ENCODE measurements at places on chromosomes 16 and 17.
A peak's percentile ranks its signal among the peaks of the same experiment; 100 is the strongest.

GRCh38 chr17:21382560-21383495 is 6.7 kb downstream of the KCNJ12 start:
- ATAC-seq, result no peak

DNA sequence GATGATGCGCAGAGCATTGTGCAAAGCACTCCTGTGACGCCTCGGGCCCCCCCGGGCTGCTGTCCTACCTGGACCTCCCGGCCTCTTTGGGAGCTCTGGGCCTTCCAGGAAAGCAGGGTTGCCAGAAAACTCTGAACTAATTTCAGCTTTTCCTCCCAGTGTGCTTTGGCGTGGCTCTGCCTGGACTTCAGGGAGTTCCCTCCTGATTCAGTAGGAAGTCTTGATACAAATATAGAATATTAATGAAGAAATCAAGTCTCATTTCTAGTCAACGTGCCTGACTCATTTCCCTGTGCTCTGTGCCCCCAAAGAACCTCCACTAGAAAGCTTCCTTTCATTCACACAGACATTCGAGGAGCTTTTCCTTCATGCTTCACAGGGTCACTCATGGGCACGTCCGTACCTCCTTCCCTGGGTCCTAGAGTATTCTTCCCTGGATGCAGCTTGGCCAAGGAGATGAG is 84.0 kb upstream of the NOL11 start:
- no peak for ATAC-seq

- ATAC-seq, result no peak
Measured at GRCh38 chr17:49776551-49777300, 11.8 kb upstream of the KAT7 start.

GRCh38 chr17:41486809-41487530 is 2.7 kb downstream of the KRT36 start:
- ATAC-seq, result peak; percentile 50

- peak; percentile 2 for ATAC-seq
Measured at GRCh38 chr17:32519228-32520103, 32.7 kb downstream of the CDK5R1 start.

- no peak for ATAC-seq
Measured at GRCh38 chr17:57338257-57338914, 82.1 kb downstream of the MSI2 start.

DNA sequence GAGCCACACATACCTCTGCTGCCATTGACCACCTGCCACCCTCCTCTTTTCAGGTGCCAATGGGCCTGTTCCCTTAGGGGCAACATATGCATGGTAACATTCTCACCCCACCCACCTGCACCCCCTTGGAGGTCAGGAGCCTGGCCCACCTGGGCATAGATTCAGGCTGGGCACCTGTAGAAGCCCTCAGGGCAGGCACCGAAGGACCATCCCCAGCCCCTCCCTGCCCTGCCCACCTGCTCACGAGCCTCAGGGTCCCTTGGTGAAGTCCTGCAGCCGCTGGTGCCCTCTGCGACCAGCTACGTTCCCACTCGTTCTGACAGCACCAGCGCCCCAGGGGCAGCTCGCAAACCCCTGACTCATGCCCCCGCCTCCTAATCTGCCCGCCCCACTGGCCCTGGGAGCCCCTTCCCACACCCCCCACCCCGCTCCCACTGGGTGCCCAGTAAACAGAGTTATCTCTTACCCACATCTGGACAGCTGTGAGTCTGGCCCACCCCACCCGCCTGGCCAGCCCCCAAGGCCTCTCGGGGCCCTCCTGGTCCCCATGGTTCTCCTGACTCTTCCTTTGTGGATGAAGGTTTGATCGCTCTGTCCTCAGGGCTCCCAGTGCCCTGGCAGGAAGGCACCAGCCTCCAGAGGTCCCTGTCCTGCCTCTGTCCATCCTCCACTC is at the start of gene SLC4A1:
Gene SLC4A1 (minus strand): TSS at position 318 of the 673 bp plus-strand sequence. CDS start 5,269 bp downstream, outside the sequence.
- ATAC-seq, result no peak

DNA sequence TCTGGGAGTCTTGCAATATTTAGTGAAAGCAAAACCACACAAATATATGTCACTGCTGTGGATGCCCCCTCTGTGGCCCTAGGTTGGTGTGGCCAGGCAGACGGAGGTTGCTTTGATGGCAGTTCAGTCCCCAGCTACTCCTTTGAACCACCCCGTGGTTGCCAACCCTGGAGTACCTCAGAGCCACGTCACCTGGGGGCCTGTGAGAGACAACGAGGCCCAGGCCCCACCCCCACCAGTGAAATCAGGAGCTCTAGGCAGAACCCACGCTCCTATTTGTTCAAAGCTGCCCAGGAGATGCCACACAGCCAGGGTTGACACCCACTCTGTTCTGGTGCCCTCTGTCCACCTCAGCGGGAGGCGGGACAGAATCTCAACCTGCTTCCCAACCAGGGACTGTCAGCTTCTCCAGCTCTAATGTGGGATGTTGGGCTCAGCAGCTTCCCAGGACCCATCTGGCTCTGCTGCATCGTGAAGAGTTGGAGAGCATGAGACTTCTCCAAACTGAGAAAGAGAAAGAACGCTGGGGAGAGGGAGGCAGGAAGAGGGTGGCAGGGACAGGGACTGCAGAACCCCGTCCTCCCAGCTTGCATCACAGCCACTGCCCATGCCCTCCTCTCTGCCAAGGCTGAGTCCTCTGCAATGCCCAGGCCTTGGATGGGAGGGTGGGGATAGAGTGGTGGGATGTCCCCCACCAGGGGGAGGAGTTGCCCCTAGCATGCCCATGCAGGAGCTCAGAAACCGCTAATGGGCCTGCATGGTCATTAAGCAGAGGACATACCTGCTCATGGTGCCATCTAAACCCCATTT is 81.8 kb downstream of the C16orf78 start:
- ATAC-seq, result no peak

- no peak for ATAC-seq
Measured at GRCh38 chr16:81265658-81266451, 27.4 kb downstream of the BCO1 start.

GRCh38 chr16:58428621-58429542 is 36.6 kb downstream of the GINS3 start:
- ATAC-seq, result no peak

- no peak for ATAC-seq
Measured at GRCh38 chr17:53570731-53571130, 252.0 kb upstream of the KIF2B start.

- ATAC-seq, result no peak
Measured at GRCh38 chr16:54521327-54521726, 234.7 kb upstream of the IRX3 start.

All from activated T-helper 17 cell treated with anti-CD3 and anti-CD28 coated beads, Interleukin-2, amount 50 U/mL, for 72 hours (primary cell).